ENCODE measurements at places on chromosomes 13 and 19.
A peak's percentile ranks its signal among the peaks of the same experiment; 100 is the strongest.

- DNase-seq: peak; percentile 10
Measured at GRCh38 chr13:106794117-106794516, 226.2 kb upstream of the ARGLU1 start.

DNA sequence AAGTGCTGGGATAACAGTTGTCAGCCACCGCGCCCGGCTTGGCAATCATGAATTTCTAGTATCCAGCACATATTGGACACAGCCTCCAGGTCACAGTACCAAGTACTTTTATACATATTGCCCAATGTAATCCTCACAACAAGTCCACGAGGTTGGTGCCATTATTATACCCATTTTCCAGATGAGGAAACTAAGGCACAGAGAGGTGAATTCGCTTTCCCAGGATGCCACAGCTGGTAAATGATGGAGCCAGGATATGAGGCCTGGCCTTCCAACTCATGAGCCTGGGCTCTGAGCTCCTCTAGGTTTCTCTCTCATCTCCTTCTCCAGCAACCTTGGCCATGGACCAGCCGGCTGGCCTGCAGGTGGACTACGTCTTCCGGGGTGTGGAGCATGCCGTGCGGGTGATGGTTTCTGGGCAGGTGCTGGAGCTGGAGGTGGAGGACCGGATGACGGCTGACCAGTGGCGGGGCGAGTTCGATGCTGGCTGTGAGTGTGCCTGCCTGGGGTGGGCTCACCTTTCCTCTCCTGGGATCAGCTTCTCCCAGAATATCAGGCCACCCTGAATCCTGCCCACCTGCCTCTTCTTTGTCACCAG is 7.5 kb downstream of the CCDC61 start:
- DNase-seq: no peak

DNA sequence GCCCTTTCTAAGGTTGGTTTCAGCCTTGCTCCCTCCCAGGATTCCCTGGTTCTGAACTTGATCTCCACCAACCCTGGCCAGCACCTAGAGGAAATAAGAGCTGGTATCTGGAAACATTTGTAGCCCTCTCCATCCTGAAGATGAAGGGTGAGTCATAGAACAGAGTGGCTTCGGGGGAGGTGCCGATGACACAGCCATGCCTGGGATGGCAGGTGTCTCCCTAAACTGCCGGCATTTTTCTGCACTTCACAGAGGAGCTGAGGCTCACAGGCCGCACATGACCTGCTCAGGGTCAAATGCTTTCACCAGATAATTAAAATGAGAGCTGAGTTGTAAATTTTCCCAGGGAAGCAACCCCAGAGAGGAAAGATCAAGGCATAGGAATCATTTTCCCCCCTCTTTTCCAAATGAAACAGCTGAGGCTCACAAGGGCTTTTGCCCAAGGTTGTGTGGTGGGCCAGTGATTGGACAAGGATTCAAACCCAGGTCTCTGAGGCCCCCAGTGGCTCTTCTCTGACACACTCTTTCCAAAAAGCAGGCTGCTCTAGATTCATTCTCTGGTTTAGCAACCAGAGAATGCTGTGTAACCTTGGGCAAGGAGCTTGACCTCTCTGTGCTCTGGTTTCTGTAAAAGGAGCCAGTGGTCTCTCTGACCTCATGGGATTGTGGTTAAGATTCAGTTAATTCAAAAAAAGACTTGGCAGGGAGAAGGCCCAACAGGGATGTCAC is 1.2 kb upstream of the SLC25A42 start:
- no peak for DNase-seq

GRCh38 chr13:99374169-99374991 is 67.2 kb upstream of the GPR183 start:
- no peak for DNase-seq

DNA sequence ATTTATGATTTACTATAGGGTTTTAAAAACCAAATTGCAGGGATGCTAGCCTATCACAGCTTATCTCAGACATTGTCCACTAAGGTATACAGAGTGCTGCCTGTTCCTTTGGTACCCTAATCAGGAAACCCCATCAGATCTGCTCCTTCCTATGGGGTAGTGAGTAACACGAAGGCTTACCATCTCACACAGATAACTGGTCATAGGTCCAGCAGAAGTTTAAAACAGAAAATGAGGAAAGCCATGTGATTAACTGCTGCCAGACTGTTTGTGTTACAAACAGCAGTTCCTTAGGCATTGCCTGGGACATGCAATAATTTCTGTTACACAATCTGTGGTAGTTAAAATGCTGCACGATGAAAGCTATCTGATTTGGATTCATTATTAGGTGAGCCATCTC is 53.5 kb upstream of the ALOX5AP start:
- DNase-seq: no peak

- DNase-seq: no peak
Measured at GRCh38 chr13:101473458-101473857, 21.0 kb downstream of the ITGBL1 start.

DNA sequence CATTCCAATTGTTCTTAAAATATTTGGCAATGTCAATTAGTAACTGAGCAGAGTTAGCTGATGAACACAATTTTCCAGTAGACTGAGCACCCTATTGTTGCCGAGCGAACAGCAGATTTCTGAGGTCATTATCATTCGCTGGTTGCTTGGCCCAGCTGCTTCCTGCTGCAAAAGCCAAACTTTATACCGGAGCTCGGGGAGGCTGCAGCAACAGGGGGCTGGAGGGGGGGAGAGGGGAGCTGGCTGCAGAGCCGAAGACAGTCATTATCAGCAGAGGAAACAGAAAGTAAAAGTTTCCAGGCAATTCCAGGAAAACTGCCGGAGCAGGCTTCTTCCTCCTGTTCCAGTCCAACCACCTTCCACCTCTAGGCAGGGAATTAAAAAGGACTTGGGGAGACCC is 77.9 kb downstream of the ZNF536 start:
- no peak for DNase-seq

- peak; percentile 12 for DNase-seq
Measured at GRCh38 chr13:109787135-109787954, 962 bp upstream of the IRS2 start.

- DNase-seq: no peak
Measured at GRCh38 chr19:31535691-31536460, 186.6 kb upstream of the TSHZ3 start.

Data from amniotic stem cell (primary cell).